ENCODE measurements at places on chromosomes 16 and 17.

DNA sequence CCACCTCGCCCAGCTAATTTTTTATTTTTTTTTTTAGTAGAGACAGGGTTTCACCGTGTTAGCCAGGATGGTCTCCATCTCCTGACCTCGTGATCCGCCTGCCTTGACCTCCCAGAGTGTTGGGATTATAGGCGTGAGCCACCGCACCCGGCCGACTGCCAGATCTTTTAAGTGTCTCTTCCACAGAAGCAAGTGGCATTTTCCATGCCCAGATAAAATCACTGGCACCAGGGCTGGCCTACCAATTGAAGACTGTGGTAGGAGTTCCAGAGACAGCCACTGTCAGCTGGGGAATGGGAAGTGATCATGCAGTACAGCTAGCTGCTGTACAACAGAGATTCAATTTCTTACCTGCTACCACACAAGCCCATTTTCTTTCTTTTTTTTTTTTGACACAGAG, 17.9 kb downstream of the CNP start:
- no peak for DNase-seq

- no peak for DNase-seq
These were observed 5.0 kb downstream of the SBK1 start for GRCh38 chr16:28297308-28297707.

- no peak for DNase-seq
These were observed 29.9 kb downstream of the PLCG2 start for GRCh38 chr16:81808933-81809480.

DNA sequence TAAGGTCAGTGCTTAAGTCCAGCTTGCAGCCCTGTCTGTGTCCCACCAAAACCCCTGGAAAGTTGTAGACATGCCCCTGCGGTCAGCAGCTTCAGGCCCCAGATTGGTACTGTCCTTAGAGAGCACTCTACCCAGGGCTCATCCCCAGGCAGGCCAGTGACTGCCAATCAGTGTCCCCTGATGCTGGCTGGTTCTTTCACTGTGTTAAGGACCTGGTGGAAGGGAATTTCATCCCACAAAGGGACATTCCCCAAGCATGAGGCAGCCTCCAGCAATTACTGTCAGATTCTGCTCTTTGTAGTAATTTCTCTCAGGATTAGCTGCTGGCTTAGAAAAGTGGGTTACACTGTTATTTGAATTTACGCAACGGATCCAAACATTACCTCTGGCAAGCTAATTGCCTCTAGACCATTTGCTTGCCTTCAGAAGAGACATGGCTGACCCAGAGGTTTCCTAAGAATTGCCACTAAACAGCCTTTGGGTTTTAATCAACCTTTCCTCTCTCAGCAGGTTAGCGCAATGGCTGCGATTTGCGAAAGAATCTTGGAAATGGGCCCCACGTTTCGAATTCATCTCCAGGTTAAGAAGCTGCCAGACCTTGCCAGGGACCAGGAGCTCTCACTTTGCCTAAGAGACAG, 5.9 kb downstream of the IRX6 start:
- no peak for DNase-seq

- no peak for DNase-seq
These were observed 4.3 kb downstream of the POLG2 start for GRCh38 chr17:64492481-64493109.

- DNase-seq, result no peak
These were observed 37.3 kb downstream of the GPATCH8 start for GRCh38 chr17:44465897-44466296.

Measured in kidney epithelial cell (primary cell).